Fibroblast of lung (primary cell): ENCODE measurements at places on chromosomes 5 and 9. TPM values are rescaled to one million over a fixed set of nuclear protein-coding genes. Genes with fewer than 3 reads are reported as not detected.
A peak's percentile ranks its signal among the peaks of the same experiment; 100 is the strongest.

- DNase-seq, result no peak
Observed at GRCh38 chr5:111598996-111599395, 86.7 kb upstream of the STARD4 start.

- no peak for DNase-seq
Observed at GRCh38 chr9:136058084-136058483, 37.0 kb downstream of the NACC2 start.

GRCh38 chr5:56698463-56699381 is 116.6 kb upstream of the MAP3K1 start:
- DNase-seq, result no peak

DNA sequence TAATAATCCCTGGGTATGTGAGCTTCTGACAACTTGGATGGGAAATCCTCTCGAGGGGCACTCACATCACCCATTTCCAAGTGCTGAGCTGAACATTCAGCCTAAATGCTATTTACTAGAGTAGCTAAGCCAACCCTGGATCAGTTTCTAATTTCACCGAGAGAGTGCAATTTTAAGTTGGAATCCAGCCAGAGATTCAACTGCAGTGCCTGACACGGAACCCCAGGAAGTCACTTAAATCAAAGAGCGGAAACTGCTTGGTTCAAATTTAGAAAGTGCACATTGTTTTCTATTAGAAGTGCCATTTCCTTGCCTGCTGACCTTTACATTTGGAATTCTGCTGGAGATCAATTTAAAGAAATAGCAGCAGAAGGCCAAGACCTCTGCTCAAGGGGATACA is 8.8 kb downstream of the SPRY4 start:
- peak; percentile 48 for DNase-seq

DNA sequence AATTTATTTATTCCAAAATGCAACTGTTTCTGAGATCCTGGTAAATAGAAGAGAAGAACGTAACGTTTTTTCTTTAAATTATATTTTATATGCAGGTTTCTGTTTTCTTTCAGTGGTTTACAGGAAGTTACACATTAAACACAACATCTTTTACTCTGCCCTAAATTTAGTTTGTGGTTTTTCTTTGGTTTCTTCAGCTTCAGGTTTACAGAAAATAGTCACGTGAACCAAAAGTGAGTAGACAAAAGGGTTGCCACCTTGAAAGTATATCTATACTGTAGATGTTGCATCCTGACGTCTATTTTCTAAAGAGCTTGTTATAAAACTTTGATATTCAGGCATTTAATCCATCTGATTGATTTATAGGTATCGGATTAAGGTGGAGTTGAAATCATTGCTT is 1236.6 kb downstream of the MAT2B start:
- no peak for DNase-seq

DNA sequence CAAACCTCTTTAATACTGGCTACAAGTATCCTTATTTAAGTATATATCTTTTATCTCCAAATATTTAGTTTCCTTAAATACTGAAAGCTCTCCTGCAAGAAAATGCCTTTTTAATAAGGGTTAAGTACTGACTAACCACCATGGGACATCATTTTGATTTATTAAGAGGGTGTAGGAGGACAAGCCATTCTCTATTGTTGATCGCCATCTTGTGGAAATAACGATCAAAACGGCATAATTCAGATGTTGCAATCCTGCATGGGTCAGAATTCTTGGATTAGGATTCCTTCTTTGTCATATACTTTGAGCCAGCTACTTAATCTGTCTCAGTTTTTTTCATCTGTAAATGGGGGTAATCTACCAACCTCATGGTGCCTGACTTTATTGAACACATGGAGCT is 28.7 kb upstream of the C5orf46 start:
- DNase-seq, result peak; percentile 69

PTPRD gene
- polyA plus RNA-seq, result 0.35 and 2.2 TPM in 2 replicates

GFI1B gene
- polyA plus RNA-seq, result 0.02 and 0.06 TPM in 2 replicates

IL5 gene
- not detected in 2 replicates for polyA plus RNA-seq
